ENCODE measurements at places on chromosomes 13 and 19.

GRCh38 chr13:105259426-105259825 lies 1276.0 kb downstream of the EFNB2 start:
- no peak for DNase-seq

DNA sequence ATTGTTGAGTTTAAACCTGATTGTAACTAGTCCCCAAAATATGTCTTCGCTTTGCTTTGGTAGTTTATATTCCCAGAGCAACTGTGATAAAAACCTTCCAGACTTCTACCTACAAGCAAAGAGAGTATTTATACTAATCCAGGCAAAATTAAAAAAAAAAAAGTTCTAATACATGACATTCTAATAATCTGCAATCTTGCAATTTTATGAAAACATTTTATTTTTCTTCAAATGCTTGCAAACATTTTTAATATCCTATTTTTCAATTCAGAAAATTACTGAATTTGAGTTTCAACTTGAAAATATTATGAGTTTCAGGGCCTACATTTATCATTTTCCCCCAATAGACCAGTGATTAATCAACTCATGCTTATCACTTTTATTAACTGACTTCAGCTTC lies 830.2 kb upstream of the KLHL1 start:
- no peak for DNase-seq

DNA sequence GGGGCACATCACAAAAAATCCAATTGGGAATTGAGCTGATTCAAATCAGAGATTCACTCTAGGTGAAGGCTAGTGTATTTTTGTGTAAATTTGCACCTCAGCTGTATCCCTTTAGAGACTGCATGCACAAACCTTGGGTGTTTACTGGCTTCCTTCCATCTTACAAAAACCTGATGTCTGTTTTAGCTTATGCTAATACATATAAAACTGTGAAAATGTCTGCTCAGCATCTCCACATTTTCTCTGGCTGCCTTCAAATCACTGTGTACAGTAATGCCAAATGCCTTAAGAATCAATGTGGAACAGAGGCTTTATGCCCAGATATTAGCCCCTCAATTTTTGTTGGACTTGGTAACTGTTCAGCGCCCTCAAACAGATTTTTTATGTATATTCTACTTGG lies 675.8 kb upstream of the SLITRK6 start:
- DNase-seq = no peak

DNA sequence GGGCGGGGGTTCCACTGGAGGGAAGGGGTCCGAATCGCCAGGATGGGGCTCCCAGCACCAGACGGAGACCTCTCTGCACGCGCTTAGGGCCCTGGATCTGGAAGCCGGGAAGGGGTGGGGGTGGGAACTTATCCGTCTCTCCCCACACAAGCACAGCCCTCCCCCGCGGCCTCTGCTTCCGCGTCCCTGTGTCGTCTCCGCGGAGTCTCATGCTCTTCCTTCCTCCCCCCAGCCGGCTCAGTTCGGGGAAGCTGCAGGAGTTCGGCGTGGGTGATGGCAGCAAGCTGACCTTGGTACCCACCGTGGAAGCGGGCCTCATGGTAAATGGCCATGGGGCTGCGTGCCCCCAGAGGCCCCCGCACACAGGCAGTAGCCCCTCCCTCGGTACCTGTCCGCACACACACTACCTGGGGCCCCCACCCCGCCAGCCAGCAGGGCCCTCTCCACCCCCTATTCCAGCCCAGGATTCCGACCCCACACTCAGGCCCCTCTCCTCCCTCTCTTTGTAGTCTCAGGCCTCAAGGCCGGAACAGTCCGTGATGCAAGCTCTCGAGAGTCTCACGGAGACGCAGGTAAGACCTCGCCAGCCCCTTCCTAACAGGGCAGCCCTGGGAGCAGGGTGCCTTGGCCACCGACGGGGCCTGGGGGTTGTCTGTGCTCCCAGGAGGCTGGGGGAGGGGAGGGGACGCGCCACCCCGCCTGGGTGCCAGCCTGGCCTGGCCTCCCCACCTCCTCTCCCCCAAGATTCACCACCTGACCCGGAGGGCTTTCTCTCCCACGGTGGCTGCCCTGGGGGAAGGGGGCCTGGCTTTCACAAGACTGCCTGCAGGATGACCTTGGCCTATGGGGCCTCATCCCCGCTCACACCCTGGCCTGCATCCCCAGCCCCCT lies 3.2 kb downstream of the MIDN start:
- DNase-seq = no peak

GRCh38 chr13:36028359-36029025 lies 102.7 kb downstream of the DCLK1 start:
- no peak for DNase-seq

DNA sequence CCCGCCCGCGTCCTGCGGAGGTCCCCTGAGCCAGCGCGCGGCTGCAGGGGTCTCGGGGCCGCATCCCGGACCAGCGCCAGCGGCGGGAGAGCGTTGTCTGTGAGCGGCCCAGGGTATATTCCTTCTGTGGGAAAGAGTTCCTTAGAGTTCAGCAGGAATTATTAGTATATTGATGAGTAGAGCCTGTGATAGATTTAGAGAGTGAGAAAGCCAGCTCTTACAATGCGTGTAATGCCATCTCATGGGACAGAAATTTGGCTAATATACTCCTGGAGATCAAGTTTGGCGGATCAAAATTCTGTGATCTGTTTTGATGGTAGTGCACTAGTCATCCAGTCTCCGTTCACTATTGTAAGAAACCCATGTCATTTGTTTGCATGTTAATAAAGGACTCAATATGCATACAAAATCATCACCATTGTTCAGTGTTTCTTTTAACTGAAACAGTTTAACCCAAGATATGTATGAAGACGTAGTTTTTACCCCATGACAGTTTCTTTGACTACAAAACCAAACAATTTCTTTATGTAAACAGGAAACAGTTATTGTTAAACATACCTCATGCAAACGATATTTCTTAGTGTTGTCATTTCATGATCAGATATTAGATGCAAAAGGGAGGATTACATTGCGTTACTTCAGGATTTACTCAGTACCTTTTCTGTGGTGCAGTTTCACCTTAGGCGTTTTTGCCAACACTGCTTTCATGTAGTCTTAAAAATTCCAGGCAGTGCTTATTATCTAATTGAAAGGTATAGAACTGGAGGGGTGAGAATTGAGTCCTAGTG lies 9.9 kb downstream of the TNFRSF19 start:
- no peak for DNase-seq

GRCh38 chr19:6728346-6728745 lies 7.9 kb upstream of the C3 start:
- DNase-seq = no peak
